ENCODE measurements at places on chromosomes 3 and 15.

- DNase-seq, result no peak
Measured at GRCh38 chr15:25875566-25875965, 12.4 kb upstream of the ATP10A start.

- no peak for DNase-seq
Measured at GRCh38 chr15:99538261-99538660, 27.5 kb upstream of the MEF2A start.

GRCh38 chr3:111237946-111238345, 166.3 kb downstream of the NECTIN3 start:
- no peak for DNase-seq

DNA sequence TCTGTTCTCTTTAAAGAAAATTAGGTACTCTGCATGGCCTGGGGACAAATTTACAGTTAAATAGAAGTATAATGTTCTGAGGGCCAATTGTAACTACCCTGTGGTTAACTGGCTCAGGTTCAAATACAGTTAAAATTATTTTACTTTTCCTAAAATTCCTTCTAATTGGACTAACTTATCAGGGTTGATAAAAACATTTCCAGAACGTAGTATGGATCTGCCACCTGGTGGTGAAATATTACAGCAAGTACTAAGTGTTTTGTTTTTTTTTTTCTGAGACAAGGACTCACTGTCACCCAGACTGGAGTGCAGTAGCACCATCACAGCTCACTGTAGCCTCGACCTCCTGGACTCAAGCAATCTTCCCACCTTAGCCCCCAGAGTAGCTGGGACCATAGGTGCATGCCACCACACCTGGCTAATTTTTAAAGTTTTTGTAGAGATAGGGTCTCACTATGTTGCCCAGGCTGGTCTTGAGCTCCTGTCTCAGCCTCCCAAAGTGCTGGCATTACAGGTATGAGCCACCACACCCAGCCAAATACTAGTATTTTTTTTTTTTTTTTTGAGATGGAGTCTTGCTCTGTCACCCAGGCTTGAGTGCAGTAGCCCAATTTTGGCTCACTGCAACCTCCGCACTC, 29.2 kb downstream of the NEO1 start:
- DNase-seq, result peak; percentile 73

DNA sequence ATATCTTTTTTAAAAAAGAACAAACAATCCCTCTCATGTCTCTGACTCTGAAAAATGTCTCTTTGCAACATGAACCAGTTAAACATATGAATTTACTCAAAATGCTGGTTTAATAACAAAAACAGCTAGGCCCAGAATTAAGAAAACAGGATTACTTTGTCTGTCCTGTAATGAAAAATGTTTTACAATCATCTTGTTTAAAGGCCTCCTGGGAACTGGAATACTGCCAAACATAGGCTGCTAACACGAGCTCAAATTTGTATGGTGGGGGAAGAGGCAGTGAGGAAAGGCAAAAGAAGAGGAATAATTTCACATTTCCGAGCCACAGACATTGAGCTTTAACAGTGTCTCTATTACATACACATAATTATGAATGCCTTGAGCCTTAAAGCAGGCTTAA, 61.7 kb upstream of the PPIB start:
- DNase-seq, result peak; percentile 80

- DNase-seq, result peak; percentile 82
Measured at GRCh38 chr3:37072892-37073291, 79.6 kb downstream of the MLH1 start.

DNA sequence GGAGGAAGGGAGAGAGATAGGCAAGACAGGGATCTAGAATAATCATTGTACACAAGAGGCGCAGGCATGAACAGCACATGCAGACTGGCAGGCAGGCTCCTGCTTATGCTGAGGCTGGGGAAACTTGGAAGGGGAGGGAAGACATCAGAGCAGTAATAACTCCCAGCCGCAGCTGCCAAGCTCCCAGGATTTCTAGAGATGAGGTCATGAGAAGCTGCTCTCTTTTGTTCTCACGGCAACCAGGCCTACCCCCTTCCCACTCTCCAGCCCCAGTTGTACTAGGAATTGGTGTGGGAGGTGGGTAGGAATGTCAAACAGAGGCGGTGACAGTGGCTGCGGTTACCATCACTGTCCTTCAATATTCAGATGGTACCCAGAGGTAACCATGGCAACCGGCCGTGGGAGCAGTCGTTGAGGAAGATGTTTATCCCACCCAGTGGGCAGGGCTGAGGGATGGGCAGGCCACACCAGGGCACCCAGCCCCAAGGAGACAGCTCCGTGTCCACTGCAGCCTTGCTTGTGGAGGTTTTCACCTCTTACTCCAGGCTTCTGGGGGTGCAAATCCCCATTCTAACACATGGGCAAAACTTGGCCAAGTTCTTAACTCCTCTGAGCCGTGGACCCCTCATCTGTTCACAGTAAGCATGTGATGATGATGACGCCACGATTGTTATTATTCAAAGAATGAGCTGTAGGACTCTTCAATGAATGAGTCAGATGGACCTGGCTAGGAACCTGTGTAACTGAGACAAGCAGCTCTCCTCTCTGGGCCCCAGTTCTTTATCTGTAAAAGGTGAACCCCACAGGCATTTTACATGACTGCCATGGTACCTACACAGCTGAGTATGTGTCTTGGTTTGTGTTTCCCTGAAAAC, 360.8 kb upstream of the PROK2 start:
- no peak for DNase-seq

- DNase-seq, result no peak
Measured at GRCh38 chr15:41988896-41989572, 16.7 kb upstream of the EHD4 start.

DNA sequence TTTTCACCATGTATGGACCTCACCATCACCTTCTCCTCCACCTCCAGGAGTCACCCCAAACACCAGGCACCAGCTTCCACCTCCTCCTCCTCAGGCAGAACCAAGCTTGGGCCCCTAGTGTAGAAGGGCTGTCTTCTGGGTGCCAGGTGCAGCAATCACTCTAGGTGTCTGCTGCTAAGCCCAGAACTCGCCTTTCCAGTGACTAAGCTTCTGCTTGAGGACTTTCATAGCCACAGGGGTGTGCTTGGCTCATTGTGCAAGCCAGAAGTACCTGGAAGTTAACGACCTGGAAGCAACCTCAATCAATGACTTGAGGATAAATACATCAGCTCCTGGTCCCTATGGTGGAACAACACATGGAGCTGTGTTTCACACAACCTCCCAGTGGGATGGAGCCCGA, 49.8 kb upstream of the PXYLP1 start:
- no peak for DNase-seq

DNA sequence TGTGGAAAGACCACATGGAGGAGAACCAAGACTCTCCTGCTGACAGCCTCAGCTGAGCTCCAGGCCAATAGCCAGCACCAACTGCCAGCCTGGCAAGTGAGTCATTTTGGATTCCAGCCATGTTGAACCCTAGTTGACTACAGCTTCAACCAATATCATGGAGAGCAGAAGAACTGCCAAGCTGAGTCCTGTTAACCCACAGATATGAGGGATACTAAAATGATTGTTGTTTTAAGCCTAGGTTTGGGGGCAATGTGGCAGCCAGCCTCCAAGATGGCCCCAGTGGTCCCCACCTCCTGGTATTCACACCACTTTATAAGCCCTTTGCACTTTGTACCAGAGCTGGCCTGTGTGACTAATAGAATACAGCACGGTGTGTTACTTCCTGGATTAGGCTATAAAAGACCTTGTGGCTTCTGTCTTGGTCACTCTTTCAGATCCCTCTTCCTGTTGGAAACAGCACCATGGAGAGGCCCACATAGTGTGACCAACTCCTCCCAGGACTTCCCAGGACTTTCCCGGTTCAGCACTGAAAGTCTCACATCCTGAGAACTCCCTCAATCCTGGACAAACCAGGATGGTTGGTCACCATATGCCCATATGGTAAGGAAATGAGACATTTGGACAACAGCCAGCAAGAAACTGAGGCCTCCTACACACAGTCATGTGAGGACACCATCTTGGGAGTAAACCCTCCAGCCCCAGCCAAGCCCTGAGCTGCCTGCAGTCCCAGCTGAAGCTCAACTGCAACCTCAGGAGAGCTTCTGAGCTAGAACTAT, 32.4 kb upstream of the CDV3 start:
- DNase-seq, result no peak

DNA sequence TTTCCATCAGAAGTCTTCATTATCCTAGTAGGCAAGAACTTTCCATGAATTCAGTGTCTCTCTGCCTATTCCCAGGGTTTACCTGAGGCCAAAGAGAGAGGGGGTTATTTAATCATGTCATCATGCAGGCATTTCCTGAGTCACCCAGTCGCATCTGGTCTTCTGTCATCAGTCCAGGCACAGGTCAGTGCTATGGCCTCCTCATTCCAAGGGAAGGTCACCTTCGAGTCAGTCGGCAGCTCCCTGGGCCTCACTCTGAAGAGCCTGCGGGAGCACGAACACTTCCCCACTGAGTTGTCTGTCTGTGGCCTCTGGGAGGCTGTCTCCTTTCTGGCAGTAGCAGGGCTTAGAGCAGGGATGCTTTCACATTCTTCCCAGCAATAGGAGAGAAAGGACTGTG, 26.2 kb upstream of the LRTM1 start:
- no peak for DNase-seq

DNA sequence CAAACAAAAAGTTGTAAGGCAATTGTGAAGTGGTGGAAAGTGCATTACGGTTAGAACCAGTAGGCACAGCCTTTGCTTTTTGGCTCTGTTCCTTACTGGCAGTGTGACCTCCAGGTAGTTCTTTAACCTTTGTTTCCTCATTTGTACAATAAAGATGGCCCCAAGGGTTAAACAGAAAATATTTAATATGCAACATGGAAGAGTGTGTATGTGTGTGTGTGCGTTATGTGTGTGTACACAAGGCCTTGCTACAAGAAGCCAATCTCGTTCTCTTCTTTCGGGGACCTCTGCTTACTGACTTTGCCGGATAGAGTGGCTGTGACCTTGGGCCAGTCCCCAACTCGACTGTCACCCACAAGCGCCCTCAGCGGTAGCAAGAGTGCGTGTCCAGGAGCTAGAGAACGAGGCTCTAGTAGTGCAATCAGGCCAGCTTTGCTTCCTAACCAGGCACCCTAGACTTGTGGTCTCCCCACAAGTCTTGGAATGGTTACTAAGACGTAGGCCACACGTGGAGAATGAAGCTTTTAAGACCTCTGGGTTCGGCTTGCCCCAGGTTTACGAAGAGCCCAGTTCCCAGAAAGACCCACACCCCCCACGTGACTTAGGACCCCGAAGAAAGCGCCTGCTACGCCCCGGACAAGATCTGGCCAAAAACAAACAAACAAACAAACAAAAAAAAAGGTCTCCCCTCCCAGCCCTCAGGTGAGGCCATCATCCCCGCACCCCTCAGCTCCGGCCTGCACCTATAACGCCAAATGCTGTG, 593 bp downstream of the CIAO2A start:
- DNase-seq, result peak; percentile 82

GRCh38 chr15:88241060-88241459, 15.5 kb downstream of the NTRK3 start:
- no peak for DNase-seq

GRCh38 chr3:193720169-193720568, 127.2 kb downstream of the OPA1 start:
- no peak for DNase-seq

- no peak for DNase-seq
Measured at GRCh38 chr15:47803767-47804166, 86.5 kb downstream of the SEMA6D start.

- DNase-seq, result no peak
Measured at GRCh38 chr3:148607491-148607890, 90.2 kb upstream of the AGTR1 start.

DNA sequence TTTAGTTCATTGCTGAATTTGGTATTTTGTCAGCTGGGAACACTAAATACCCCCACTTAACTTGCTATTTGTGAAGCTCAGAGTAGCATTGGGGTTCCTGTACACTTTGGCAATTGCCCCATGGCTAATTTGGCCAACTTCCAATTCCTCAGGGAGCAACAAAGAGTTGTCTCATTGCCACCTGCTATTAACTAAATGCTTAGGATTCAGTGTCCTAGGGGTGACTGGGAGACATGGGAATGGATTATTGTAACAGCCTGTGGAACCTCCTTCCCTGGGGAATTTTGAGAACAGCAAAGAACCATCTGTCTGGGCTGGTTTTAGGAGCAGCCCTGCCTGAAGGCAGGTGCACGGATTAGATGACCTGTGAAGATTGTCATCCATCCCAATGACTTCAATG, 437.4 kb upstream of the TPRG1 start:
- no peak for DNase-seq

- peak; percentile 83 for DNase-seq
Measured at GRCh38 chr3:111989061-111989678, 9.6 kb upstream of the TAGLN3 start.

GRCh38 chr3:197022405-197023231, 7.0 kb downstream of the MELTF start:
- DNase-seq, result no peak

DNA sequence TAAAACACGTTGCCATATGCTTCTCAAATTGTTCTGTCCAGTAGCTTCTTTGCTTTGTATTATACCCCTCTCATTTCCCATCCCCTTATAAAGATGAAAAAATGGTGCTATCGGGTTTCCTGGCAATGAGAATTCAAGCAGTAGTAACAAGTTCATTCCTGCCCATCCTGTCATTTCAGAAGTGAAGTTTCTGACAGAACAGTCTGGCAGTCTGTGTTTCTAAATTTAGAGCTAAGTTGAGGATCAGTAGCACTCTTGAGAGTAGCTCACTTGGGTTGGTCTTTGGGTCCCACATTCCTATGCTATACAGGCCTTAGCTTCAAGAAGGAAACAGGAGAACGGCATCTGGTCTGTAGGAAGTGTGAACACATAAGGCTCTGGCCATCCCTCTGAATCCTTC, 134.6 kb downstream of the GHSR start:
- DNase-seq, result no peak

- DNase-seq, result no peak
Measured at GRCh38 chr3:33456756-33457155, 16.6 kb upstream of the UBP1 start.

DNA sequence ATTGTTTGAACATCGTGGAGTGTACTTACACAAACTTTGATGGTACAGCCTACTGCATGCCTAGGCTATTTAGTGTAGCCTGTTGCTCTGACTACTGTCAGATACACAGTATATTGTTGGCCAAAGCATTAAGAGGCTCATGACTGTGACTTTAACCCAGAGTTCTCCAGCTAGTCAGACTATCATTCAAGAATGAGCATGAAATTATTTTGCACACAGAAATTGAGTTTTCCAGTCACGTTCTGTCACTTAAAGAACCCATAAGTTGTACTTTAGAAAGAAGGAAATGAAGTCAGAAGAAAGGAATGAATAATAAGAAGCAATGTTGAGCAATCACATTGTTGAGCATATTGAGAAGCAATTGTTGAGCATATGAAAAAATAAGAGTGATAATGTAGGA, 37.6 kb upstream of the SLC22A13 start:
- DNase-seq, result no peak

GRCh38 chr3:77025471-77025870, 14.4 kb upstream of the ROBO2 start:
- no peak for DNase-seq

- peak; percentile 85 for DNase-seq
Measured at GRCh38 chr3:126389112-126389793, 5.5 kb upstream of the CFAP100 start.

DNA sequence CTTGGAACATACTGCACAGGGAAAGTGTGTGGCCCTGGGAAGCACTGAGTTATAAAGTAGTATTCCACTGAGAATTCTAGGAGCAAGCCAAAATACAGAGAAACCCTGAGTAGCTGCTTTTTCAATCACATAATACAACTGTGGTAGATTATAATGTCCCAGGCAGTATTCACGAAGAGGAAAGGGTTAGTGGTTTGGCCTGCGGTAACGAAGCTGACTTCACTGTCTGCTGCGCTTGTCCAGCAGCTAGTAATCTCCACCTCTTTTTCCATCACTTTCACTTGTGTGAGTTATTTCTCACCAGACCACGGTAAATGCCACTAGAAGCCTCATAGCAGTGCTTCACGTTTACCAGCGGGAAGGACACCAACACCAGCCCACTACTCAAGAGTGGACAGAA, 34.4 kb downstream of the RPL39L start:
- DNase-seq, result no peak

All from hematopoietic multipotent progenitor cell treated with erythropoietin and hydrocortisone succinate and interleukin-3 and kit ligand, for 6 days (in vitro differentiated cells).